ENCODE measurements at places on chromosomes 4 and X. TPM values are rescaled to one million over a fixed set of nuclear protein-coding genes. Genes with fewer than 3 reads are reported as not detected.
A peak's percentile ranks its signal among the peaks of the same experiment; 100 is the strongest.

The HSD17B13 gene
- total RNA-seq: 0.49 TPM

The PLP1 gene
- 3.3 TPM for total RNA-seq

The SPACA5B gene
- not detected for total RNA-seq

The NPY1R gene
- total RNA-seq: not detected

The FAM9C gene
- not detected for total RNA-seq

GRCh38 chr4:1792832-1793495 is at the start of gene FGFR3:
Gene FGFR3, plus strand, starts transcription at chr4:1793293. Its CDS starts 642 bp downstream, at chr4:1793935.
- no peak for DNase-seq

GRCh38 chr4:99190336-99190735 is 28.7 kb downstream of the ADH6 start:
- DNase-seq: no peak

- DNase-seq: peak; percentile 90
These were observed 224.3 kb downstream of the DCLK2 start for GRCh38 chr4:150302553-150302952.

- DNase-seq: peak; percentile 26
These were observed 43.1 kb upstream of the AFF2 start for GRCh38 chrX:148457279-148457678.

GRCh38 chr4:11537846-11538245 is 109.2 kb upstream of the HS3ST1 start:
- DNase-seq: no peak

- peak; percentile 64 for DNase-seq
These were observed 38.9 kb downstream of the TLR10 start for GRCh38 chr4:38743866-38744265.

GRCh38 chrX:87409113-87409841 is 108.3 kb upstream of the KLHL4 start:
- DNase-seq: peak; percentile 93

DNA sequence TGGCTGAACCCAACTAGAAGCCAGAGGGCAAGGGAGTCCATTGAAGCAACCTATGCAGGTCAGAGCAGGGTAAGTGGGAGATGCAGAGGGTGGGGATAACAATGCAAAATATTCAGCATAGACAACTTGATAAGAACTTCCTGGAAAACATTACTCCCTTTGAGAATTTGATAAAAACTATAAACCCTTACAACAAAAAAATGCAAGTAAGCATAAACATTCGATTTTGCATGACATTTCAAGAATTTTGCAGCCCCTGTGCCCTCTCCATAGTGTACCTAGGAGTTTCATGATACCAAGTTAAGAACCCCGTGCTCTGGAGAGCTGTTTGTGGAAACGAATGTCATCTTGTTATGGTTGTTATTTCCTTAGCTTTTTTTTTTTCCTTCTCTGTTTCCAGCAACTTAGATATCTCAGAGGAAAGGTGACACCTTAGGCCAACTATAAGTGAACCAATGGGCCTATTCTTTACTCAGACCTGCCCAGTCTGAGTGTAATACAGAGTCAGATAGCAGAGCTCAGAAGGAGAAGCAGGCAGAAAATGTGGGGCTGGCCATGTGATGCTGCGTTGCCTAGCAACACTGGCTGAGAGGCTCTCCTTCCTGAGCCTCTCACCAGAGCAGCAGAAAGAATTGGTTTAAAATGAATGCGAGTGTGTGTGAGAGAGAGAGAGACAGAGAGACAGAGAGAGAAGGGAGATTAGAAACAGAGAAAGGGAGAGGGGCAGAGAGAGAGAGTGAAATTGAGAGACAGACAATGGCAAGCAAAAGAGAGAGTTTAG is 36.7 kb upstream of the GABRQ start:
- DNase-seq: peak; percentile 25

DNA sequence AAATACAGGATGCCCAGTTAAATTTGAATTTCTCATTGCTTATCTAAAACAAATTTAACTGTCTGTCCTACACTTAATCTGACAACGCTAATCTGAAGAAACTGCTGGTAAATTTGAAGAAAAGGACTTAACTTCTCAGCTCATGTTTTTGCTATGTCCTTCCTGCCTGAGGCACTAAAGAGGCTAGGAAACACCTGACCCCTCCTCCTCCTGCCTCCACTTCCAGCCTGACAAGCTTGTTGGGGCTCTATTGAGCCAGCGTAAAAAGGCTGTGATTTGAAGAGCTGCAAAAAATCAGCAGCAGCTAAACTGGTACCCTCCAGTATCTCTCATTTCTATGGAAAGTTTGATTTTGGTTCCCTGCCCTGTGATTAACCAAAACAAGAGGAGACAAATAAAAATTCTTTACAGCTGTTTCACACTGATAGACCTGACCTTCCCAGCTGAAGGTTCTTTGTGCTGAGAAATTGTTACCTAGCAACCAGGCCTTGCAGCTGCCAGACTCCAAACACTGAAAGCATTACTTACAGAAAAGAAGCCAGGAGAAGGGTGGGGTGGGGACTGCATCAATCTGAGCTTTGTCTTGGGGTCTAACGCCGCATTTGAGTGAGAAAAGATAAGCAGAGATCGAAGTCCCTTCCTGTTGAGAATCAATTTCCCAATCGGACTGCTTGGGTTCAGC is 35.0 kb downstream of the DCX start:
- no peak for DNase-seq

DNA sequence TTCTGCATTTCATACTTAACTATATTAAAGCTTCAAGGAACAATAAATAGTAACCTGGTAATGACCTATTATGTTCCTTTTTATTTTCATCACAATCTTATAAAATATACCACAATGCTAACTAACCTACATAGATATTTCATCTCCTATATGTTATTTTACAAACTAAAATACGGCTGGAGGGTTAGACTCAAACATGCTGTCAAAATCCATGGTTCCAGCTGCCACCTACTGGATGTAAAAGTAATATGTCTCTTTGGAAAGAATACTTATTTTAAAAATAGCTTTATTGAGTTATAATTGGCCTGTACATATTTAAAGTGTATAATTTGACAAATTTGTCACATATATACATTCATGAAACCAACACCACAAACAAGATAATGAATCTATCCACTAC is 15.0 kb downstream of the RGN start:
- peak; percentile 37 for DNase-seq

- DNase-seq: no peak
These were observed 58.5 kb downstream of the PGRMC2 start for GRCh38 chr4:128228845-128229795.

- DNase-seq: peak; percentile 61
These were observed 224.2 kb upstream of the EMCN start for GRCh38 chr4:100742045-100742444.

DNA sequence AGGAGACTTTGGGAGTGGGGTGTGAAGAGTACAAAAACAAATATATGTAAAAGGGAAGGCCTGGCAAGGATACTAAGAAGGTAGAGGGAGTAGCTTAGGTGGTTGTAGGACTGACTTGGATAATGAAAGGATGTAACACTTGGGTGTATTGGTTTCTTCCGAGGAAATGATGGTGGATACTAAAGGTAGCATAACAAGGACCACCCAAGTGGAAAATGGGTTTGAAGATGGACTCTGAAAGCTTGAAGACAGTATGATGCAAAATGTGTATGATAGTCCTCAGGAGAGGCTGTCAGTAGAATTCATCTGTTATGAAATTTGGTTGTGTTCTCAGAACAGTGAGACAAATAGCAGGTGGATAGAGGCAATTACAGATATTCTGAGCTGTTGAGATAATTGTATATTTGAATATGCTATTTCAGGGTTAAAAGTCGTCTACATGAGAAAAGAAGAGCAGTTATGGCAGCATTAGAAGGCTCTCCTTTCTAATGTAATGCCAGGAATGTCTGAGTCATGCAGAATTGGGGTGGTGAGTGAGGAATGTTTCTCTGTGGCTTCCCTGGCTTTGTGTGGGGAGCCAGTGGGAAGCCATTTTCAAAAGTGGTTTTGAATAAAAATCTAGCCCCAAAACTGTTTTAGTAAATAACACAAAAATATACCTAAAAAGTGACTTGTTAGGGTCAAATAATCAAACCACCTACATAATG is 75.6 kb downstream of the FHIP1A start:
- peak; percentile 85 for DNase-seq

- no peak for DNase-seq
These were observed 66.3 kb downstream of the TAB3 start for GRCh38 chrX:30822764-30823163.
